ENCODE measurements at places on chromosomes 3 and 15. TPM values are rescaled to one million over a fixed set of nuclear protein-coding genes. Genes with fewer than 3 reads are reported as not detected.

DNA sequence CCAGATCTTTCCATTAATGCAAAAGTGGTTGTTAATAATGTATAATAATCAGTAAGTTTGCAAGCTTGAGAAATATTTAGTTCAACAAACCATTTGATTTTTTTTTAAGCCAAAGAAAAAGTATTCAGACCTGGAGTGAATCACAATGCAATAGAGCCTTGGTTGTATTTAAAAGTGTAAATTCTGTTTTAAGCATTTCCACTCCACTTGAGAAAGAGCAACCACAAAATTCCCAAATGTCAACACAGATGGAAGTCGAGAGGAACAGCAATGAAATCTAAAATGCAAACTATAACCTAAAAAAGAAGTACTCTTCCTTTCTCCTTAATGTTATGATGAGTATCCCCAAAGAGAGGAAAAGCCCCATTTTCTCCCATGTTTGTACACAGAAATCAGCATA, 20.2 kb downstream of the GBE1 start:
- DNase-seq: no peak

- no peak for DNase-seq
These were observed 187.8 kb downstream of the PYDC2 start for GRCh38 chr3:191648787-191649186.

Gene GREM1
- 2.1 TPM for total RNA-seq

Gene CAMK2N2
- total RNA-seq: 0.16 TPM

Gene ADAMTS17
- 42.1 TPM for total RNA-seq

GRCh38 chr3:102034639-102035451, 185.5 kb downstream of the NFKBIZ start:
- DNase-seq: no peak

Gene THAP10
- 2.3 TPM for total RNA-seq

Gene AHSG
- total RNA-seq: not detected

GRCh38 chr3:166478356-166478755, 641.1 kb upstream of the BCHE start:
- DNase-seq: no peak
